ENCODE measurements at places on chromosomes 11 and 22.

DNA sequence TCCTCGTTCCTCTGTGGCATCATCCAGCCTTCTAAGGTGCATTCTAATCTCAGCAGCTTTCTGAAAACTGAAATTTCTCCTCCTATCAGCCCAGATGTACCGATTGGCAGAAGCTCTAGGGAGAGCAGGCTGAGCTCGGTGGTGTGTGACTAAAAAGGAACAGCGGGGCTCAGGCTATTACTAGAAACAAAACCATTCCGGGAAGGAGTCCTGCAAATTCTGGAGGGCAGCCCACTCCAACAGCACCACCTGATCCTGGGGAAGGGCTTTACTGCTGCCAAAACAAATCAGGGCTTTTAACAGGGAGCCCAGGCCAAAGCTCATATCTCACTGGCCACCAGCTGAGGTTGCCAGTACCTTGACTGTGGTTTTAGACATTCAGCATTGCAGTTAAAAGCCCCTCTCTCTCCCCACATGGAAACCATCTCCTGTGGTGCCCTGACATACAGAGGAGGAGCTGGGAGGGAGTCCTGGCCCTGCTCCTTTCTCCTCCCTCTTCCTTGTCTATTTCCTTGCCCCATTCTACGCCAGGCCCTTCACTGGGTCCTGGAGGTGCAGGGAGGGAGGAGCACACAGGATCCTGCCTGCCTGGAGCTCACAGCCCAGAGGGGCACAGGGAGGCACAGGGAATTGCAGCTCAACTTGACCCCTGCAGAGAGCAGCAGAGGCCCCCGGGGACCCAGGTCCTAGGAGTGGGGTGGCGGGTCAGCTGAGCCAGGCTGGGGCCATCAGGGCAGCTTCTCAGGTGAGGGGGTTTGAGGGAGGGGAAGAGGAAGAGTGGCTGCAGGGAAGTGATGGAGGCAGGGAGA lies 889 bp downstream of the PLAAT4 start:
- DNase-seq = no peak

- no peak for DNase-seq
Measured at GRCh38 chr11:91220476-91221202, 997.8 kb upstream of the CHORDC1 start.

DNA sequence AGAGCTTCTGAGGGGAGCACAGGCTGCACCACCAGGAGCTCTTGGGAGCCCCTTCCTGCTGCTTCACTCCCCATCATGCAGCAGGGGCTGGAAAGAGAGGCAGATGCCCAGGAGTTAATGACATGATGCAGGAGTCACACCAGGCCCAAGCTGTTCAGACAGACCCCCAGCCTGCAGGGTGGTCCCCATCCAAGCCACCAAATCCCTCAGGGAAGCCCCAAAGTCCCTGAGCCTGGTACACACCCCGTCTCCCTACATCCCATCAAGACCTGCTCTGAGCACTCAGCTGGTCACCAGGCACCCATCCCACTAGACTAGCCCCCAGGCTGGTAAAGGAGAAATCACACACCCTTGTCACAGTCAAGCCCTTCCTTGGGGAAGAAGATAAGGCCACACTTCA lies 11.3 kb downstream of the CYB561A3 start:
- no peak for DNase-seq

DNA sequence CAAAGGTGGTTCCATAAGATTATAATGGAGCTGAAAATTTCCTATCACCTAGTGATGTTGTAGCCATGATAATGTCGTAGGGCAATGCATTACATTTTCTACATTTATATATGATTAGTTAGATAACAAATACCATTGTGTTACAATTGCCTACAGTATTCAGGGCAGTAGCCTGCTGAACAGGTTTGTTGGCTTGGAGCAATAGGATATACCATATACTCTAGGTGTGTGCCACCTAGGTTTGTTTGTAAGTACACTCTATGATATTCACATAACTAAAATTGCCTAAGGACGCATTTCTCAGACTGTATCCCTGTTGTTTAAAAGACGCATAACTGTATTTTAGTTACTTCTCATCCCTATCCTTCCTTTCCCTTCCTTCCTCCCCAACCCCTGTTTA lies 13.6 kb downstream of the PLEKHB1 start:
- DNase-seq = no peak

GRCh38 chr22:50717709-50718351 lies 20.2 kb upstream of the ACR start:
- no peak for DNase-seq

GRCh38 chr22:27610863-27611786 lies 190.4 kb downstream of the MN1 start:
- DNase-seq = no peak

DNA sequence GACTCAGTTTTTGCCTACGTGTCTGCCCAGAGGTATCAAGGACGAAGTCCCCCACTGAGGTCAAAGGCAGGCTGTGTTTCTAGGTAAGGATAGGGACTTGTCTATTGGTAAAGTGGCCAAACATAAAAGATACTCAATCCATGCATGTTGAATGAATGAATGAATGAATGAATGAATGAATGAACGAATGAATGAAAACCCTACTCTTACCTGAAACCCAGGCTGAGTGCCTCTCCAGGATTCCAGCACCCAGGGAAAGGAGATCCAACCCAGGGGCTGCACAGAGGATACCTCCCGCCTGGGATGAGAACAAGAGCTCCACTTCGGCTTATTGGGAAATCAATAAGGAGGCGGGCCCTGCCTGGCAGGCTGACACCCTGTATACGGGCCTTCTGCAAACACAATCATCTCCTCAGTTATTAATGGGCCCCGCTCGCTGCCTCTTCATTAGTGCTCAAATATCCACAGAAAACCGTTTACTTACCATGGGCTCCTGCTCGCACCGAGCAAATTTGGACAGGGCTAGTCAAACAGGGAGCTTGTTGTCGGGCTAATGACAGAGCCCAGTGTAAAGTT lies 177.4 kb downstream of the BUD13 start:
- DNase-seq = no peak

DNA sequence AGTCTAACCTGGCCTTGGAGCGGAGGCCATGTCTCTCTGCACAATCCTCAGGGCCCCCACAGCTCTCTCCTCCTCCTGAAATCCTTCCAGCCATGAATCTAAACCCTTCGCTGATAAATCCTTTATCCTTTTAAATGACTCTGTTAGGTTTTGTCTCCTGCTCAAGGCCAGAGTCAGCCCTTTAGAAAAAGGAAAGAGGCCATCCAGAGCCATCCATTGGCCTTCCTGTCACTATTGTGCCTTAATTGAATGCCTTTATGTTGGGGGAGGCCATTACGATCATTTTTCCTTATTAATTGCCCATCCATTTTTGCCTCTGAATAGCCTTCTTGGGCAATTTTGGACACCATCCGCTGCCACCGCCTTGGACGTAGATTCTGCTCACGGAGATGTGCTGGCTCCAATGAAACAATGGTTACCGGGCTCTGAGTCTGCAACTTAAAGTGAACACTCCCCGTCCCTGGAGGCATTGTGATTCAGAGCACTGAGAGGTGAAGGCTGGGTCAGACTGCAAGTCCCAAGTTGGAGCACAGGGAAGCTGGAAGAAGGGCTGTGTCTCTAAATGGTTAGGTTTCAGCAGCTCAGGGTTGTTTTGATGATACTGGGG lies 213.0 kb upstream of the E2F8 start:
- DNase-seq = no peak

DNA sequence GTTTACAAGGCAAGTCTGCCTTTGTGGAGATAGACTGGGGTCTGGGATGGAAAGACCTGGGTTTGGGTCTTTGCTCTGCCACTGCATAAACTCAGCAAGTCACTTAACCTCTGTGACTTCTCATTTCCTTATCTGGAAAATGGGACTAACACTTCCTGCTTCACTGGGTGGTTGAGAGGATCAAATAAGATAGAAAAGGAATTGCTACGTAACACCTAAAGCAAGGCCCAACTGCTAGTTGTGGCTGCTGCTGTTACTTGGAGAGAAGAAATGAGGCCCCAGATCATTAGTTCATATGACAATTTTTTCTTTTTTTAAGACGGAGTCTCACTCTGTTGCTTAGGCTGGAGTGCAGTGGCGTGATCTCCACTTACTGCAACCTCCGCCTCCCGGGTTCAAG lies 5.9 kb downstream of the PTPRJ start:
- no peak for DNase-seq

- no peak for DNase-seq
Measured at GRCh38 chr11:123581651-123582399, 72.6 kb downstream of the SCN3B start.

GRCh38 chr22:25816522-25817059 lies 74.6 kb downstream of the MYO18B start:
- DNase-seq = no peak

DNA sequence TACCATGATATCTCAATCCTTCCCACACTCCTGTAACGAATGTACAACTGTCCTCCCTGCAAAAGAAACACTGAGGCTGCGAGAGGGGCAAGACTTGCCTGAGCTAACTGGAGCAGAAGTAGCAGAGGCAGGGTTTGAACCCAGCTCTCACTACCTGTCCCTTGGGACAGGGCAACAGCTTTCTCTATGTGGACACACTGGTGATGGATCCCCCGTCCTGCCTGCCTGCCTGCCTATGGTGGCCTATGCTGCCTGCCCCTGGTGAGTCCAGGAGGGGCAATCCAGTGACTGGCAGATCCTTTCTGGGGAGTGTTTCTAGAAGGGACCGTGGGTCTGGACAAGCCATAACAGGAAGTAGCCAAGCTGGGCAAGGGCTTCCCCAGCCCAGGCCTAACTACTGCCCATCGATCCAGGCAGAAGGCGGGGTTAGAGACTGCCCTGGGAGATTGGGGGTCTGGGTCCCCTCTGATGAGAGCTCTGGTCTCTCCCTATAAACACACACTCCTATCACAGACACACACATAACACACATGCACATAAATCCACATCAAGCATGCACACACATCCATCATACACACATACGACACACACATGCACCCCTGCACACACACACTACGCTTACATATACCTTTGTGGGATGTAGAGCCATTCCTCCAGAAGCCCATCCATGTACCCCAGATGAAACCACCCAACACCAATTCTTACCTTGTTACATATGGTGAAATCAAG lies 1.1 kb upstream of the EMID1 start:
- no peak for DNase-seq

Measured in stimulated activated CD4-positive, alpha-beta T cell treated with anti-CD3 and anti-CD28 coated beads, Interleukin-4, amount 100 ng/mL, for 48 hours (primary cell).